GDM1 (cell line): ENCODE measurements at places on chromosomes 12 and 14.

DNA sequence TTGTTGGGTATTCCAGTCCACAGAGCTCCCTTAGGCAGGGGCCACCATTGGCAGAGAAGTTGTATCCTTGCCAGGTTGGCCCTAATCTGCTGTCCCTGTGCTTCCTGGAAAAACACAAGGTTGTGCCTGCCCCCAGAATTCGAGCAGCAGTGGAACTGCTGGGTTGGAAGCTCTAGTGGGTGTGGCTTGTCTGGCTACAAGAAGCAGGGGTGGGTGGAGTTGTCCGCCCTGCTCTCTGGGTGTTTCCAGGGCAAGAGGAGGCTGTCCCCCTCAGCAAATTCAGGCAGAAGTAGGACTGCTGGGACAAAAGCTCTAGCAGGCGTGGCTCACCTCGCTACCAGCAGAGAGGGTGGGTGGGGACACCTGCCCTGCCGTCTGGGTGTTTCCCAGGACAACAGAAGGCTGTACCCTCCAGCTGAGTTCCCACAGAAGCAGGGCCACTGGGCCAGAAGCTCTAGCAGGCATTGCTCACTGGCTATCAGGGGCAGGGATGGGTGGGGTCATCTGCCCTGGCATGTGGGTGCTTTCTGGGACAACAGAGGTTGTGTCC, 72.8 kb upstream of the NPAS3 start:
- DNase-seq, result no peak

DNA sequence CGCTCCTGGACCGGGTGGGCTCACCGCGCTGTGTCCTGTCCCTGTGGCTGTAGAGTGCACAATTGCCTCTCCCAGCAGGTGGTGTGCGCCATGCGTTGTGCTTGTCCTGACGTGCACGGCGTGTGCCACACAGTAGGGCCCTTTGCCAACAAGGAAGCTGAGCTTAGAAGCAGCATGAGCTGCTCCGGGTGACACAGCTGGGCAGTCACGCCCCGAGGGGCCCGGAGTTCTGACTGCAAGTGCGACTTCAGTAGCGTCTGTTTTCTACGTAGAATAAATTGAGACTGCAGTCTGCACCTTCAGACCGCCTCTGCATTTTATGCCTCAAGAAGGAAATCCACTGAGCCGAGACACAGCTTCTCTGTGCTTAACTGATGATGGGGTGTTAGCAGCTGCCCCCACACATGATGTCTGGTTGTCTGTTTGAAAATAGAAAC, 81.6 kb downstream of the ADGRD1 start:
- no peak for DNase-seq

DNA sequence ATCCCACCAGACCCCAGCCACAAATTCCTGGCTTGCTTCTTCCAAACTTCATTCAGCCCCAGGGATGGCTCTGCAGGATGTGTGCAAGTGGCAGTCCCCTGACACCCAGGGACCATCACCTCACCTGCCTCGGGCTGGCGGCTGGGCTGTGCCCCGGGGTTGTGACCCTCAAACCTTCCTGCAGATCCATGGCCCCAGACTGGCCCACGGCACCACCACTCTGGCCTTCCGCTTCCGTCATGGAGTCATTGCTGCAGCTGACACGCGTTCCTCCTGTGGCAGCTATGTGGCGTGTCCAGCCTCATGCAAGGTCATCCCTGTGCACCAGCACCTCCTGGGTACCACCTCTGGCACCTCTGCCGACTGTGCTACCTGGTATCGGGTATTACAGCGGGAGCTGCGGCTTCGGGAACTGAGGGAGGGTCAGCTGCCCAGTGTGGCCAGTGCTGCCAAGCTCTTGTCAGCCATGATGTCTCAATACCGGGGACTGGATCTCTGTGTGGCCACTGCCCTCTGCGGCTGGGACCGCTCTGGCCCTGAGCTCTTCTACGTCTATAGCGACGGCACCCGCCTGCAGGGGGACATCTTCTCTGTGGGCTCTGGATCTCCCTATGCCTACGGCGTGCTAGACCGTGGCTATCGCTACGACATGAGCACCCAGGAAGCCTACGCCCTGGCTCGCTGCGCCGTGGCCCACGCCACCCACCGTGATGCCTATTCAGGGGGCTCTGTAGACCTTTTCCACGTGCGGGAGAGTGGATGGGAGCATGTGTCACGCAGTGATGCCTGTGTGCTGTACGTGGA, at the start of gene PSMB11:
Gene PSMB11 (plus strand): TSS at position 51 of the 804 bp plus-strand sequence. CDS start 14 bp downstream, at position 65.
- DNase-seq, result no peak

DNA sequence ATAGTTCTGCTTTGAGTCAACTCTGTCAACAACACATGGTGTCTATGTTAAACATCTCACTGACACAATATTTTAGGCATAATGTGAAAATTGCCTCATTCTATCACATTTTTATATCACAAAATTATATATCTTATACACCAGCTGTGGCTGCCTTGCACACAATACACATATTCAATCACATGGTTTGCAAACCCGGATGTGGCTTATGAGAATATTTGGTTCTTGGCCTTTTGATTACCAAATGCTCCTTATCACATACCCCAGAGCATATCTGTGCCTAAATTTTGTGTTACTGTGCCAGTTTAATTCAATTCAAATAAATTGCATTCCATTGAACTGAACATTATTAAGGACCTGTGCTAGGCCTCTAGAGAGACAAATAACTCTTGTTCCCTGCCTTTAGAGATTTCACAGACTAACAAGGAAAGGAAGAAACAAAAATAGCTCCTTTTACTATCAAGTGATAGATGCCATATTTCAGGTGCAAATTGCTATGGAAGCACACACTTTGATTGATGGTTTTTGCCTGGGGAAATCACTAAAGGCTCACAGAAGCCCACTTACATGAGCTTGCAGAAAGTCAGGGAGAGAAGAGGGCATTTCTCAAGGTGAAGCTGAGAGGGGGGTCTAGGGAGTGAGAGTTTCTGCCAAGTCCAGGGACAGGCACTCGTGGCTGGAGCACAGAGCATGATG, 63.4 kb downstream of the PPP1R36 start:
- no peak for DNase-seq

GRCh38 chr14:33534632-33535031, 416.2 kb downstream of the EGLN3 start:
- DNase-seq, result no peak

GRCh38 chr14:24848102-24848790, 201.7 kb downstream of the STXBP6 start:
- DNase-seq, result no peak

DNA sequence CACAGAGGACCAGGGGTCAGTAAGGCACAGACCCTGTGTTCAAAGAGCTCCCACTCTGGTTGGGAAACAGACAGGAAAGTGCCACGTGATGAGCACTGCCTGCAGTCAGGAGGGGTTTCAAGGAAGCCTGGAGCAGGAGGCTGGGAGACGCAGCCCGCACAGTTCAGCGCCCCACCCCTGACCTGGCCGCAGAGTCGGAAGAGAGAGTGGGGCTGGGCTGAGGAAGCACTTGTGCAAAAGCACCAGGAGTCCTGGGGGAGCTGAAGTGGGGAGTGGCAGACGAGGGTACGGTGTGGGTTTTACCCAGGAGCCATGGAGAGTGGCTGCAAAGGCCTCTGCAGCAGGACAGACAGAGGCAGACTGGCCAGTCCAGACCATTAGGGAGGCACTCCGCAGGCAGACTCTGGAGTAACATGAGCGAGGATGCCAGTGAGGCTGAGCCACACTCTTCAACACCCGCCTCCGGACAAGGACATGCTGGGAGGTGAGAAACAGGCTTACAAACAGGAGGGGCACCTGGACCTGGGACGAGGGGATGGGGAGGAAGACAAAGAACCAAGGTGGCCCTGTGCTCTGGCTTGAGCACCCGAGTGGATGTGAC, 85.7 kb upstream of the GPR68 start:
- no peak for DNase-seq

DNA sequence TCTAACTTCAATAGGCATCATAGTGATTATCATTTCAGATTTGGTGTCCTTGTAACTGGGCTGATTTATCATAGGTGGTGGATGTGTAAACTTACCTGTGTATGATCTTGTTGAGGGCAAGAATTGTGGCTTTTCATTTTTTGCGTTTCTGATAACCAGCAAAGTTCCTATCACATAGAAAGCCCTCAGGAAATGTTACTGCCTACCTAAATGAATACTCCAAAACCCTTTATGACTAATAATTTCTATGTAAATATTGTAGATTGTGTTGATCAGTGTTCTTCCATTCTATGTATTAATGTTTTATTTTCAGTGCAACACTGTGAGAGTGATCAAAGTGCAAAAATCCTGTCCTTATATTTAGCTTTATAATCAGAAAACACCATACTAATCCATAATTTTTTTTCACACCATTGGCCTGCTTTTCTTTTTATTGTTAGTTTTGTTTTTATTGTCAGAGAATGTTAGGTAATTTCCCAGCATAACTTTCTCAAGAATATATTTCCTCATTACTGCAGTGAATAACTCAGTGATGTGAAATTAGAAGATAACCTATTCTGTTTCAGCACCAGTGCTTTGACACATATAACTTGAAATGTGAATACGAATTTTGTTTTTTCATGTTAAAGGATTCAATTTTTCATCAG, 94.1 kb downstream of the GPHN start:
- no peak for DNase-seq

DNA sequence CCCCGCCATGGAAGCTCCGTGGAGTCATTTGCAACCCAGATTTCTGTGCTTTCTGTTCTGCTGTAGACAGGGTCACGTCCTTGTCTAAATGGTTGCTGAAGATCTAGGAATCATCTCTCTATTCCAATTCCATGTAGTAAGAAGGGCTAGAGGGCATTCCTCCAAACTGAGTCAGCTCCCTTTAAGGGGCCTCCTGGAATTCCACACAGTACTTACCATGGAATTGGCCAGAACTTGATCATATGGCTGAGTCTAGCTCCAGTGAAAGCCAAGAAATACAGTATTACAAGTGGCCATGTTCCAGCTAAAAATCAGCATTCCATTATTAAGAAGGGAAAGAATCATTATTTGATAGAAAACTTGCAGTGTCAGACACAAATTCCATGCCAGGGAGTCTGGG, 171.9 kb downstream of the PRKCH start:
- DNase-seq, result no peak

- DNase-seq, result peak; percentile 27
Measured at GRCh38 chr14:25431211-25432076, 381.5 kb upstream of the STXBP6 start.

GRCh38 chr12:15540469-15540872, 218.2 kb downstream of the PTPRO start:
- DNase-seq, result no peak

DNA sequence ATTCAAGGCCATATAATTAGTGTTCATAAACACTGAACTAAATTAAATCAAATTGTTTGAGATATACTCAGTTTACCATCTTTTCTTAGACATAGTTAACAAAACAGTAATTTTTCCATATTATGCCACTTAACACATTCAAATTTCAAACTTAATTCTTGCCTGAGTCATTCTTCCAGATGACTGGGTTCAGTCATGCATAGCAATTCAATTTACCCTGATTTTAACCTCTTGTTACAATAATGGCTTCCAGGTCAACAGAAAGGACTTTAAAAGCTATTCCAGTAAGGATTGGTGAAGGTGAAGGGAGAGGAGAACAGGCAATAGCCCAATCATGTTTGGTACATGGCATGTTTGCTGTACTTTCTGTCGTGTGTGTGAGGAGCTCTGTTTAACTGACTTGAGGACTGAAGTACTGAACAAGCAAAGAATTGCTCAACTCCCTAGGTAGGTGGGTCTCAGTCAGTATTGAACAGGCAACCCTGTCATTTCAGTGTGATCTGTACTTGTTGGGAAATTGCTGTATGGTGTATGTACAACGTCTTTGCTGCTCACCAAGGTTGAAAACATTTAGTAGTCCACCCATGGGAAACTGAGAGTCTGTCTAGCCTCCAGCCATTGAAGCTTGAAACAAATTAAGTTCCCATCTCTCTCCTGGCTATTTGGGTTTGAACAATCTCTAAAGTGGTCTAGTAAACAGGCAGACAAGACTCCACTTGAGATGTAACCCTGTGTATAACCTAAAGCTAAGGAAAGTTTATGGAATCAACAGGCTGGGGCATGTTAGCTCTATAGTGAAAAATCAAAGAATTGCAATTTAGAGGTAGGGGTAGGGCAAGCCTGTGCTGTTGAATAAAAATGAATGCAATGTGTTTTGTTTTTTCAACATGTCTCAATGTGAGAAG, 327.2 kb downstream of the BTG1 start:
- no peak for DNase-seq

- no peak for DNase-seq
Measured at GRCh38 chr12:69324797-69325466, 23.2 kb upstream of the LYZ start.

GRCh38 chr14:103020271-103021170, 36.8 kb downstream of the CDC42BPB start:
- no peak for DNase-seq

DNA sequence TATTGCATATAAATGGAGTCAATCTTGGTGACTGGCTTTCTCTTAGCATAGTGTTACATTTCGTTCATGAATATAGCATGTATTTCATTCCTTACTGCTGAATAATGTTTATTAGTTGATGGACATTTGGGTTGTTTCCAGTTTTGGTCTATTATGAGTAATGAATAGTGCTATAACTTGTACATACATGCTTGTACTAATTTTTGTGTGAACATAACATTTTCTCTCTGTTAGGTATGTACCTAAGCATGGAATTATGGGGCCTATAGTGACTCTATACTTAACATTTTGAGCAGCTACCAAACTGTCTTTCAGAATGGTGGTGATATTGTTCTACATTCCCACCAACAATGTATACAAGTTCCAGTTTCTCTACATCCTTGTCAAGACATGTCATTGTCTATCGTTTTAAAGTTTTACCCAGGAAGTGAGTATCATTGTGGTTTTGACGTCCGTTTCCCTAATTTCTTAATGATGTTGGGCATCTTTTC, 23.1 kb downstream of the ATP2A2 start:
- DNase-seq, result no peak

DNA sequence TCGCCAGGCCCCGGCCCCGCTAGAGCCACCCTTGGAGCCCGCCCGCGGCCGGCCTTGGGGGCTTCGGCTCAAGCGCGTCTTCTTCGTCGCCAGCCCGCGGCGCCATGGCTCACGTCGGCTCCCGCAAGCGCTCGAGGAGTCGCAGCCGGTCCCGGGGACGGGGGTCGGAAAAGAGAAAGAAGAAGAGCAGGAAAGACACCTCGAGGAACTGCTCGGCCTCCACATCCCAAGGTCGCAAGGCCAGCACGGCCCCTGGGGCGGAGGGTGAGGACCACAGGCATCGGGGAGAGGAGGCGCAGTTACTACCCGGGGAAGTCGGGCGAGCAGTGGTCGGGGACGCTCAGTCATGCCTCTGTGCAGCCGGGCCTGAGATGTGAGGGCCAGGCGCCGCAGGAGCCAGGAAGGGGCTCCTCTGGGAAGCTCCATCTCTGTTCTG, 573 bp downstream of the ARL6IP4 start:
- no peak for DNase-seq

- DNase-seq, result no peak
Measured at GRCh38 chr12:31000751-31001150, 72.9 kb upstream of the DDX11 start.

GRCh38 chr14:91945751-91946621, 1.5 kb downstream of the FBLN5 start:
- no peak for DNase-seq

- DNase-seq, result no peak
Measured at GRCh38 chr12:5633106-5633505, 201.2 kb downstream of the NTF3 start.

DNA sequence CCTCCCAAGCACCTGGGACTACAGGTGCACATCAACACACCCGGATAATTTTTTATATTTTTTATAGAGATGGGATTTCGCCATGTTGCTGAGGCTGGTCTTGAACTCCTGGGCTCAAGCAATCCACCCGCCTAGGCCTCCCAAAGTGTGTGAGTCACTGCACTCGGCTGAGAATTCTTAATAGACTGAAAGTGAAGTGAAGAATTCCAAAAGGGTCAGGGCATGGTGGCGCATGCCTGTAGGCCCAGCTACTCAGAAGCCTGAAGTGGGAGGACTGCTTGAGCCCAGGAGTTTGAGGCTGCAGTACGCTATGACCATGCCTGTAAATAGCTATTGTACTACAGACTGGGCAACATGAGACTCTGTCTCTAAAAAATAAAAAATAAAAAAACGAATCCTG, 43.7 kb downstream of the TCHP start:
- no peak for DNase-seq
